Amniotic stem cell (primary cell): ENCODE measurements at places on chromosomes 2 and 18.

DNA sequence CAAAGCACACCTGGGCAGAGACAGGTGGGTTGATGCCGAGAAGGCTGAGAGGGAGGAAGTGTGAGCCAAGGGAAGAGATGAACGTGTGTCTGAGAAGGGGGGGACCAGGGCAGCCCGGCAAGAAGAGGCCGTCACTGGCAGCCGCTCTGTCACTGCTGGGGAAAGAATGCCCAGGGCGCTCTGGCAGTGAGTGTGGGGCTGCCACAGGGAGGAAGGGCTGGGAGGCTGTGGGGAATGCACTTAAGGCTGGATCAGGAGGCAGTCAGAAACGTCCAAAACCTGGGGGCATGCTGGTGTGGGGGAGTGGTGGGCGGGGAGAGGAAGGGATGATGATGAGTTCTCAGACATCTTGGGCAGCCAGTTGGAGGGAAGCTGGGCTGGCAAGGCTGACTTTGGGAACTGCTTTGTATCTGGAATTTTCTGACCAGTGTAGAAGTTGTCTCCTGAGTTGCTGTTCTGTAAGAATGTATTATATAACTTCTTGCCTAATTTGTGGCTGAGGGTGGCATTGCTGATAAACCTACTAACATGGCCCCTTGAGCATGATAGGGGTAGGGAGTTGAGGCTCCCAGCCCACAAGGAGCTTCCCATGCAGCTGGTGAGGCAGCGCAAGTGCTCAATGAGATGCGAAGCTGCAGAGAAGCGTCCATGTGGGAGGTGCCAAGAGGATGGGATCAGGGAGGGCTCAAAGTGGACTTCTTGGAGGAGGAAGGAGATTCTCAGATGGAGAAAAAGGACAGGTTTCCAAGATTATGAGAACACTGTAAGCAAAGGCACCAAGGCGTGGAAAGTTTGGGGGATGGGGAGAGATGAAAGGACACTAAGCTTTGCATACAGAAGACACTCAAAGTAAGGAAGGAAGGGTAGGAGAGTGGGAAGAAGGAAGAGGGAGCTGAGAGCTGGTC is 185.1 kb upstream of the HAAO start:
- no peak for DNase-seq

DNA sequence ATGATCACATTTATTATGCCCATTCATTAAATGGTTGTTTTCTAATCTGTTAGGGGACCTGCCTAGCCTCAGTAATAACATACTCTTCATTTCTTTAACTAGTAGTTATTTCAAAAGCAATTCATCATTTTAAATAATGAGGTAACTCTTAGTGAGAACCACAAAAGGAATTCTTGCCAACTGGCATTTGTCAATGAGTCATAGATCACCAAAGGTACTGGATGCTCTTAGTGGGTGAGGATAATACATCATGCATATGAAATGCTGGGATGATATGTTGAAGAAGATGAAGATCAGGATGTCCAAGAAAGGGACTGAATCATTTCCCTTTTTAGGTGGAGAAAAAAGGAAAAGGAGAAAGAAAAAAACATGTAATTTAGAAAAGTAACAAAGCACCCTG is 826.2 kb upstream of the DDX18 start:
- no peak for DNase-seq

DNA sequence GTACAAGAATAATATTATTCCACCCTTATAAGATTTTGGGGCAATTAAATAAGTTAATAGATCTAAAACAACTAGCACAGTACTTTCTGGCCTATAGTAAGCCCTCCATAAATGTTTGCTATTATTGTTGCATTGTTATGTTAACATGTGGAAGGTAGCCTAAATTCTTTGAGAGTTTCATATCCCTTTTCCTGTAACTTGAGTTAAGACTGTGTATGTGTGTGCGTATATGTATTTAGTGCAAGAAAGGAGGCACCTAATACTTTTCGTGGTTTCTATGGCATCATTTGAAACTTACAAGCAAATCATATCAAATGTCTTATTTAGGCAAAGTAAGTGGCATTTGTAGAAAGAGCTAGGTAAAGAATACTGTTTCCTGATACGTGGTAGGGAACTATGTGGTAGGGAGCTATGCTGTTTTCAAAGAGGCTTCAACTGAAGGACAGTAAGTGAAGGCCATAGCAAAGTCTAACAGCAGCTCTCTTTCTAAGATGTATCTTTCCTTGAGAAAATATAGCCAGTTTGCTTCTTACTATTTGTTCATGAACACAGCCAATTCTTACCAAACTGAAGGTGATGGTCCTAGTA is 36.8 kb upstream of the C2orf74 start:
- no peak for DNase-seq

GRCh38 chr2:70728128-70728527 is 39.9 kb downstream of the ADD2 start:
- DNase-seq: no peak

DNA sequence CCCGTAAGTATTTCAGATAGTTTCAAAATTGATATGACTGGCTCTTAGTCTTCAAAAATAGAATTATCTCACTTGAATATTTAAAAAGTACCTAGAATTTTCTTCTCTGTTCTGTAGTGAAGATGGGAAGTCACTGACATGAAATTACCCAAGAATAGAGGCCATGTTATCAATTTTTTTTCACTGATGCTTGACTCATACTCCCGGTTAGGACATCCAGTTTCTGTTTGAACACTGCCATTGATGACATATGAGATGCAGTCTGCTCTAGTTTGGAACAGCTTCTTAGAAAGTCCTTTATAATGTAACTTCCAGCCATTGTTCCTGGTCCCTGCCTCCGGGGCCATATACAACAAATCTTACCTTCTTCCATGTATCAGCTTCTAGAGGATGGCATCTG is 26.0 kb downstream of the MAP3K20 start:
- DNase-seq: no peak

- peak; percentile 12 for DNase-seq
Observed at GRCh38 chr2:240561325-240561971, 1.3 kb downstream of the DUSP28 start.

- no peak for DNase-seq
Observed at GRCh38 chr2:182615036-182615435, 101.0 kb upstream of the DNAJC10 start.

GRCh38 chr18:35689728-35690127 is 108.2 kb downstream of the GALNT1 start:
- no peak for DNase-seq

GRCh38 chr2:25960396-25960795 is 21.9 kb downstream of the KIF3C start:
- DNase-seq: no peak

- DNase-seq: no peak
Observed at GRCh38 chr2:227082286-227082685, 81.7 kb downstream of the COL4A4 start.

- no peak for DNase-seq
Observed at GRCh38 chr2:191255271-191255670, 10.1 kb downstream of the MYO1B start.

- DNase-seq: no peak
Observed at GRCh38 chr2:94776036-94776435, 95.2 kb upstream of the TEKT4 start.

GRCh38 chr18:25134861-25135260 is 217.1 kb downstream of the ZNF521 start:
- no peak for DNase-seq

DNA sequence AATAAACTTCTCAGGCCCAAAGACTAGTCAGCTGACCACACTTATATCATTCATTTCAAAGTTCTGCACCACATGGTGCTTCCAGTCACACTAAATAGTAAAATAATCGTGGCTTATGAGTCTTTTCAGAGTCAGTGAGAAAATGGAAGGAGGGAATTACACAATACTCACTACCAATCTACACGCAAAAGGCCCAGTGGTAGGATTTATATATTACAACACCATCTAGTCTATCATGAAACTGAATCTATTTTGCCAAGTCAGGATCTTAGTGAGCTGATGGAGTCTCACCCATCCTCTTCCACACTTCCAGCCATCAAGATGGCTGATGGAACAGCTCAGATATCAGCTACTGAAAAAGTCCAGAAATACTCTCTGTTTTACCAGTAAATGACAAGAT is 21.9 kb downstream of the INO80D start:
- no peak for DNase-seq

DNA sequence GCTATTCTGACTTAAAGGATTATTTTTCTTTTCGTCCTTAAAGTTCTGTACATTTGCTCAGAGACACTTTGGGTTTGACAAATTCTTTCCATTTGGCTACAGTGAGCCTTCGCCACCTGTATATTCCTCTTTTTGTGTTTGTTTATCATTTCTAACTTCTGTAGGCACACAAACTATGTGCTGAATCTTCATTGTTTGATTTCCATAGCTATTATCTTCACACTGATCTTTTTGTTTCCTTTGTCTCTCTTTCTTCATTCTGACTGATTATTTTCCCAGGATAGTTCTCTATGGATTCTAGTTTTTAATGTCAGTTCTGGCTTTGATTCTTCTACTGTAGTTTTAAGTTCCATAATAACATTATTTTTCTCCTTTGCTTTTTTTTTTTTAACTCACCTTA is 350.2 kb downstream of the ZNF521 start:
- DNase-seq: no peak

- DNase-seq: no peak
Observed at GRCh38 chr2:167943897-167944296, 303.5 kb downstream of the STK39 start.
